Cerebellum (tissue), 4 donors: ENCODE measurements at places on chromosomes 2 and 18. TPM values are rescaled to one million over a fixed set of nuclear protein-coding genes. Genes with fewer than 3 reads are reported as not detected.

The PSTPIP2 gene
- total RNA-seq: 2.4 TPM

- no peak for DNase-seq
These were observed 30.4 kb upstream of the MYO3B start for GRCh38 chr2:170147576-170147975.

DNA sequence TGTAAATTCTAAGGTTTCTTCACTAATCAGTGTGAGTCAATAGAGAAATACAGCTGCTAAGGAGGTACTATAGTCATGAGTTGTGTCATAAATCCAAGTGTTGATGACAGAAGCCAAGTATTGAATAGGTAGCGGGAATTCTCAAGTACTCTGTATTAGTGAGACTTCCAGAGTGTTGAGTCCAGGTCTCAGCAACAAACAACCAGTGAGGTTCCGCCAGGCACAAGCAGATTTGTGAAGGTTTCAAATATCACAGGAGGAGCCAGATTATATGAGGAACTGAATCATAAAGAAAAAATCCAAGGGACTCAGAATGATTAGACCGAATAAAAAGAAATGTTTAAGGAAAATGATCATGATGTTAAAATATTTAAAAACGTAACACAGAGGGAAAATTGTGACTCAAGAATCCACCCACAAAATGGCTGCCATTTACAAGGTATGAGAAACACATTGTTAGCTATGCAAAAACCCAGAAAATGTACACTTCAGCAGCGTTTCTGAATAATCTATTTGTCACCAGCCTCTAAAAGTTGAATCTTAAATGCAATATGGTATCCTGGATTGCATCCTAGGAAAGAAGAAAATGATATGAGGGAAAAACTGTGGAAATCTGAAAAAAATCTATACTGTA, 27.3 kb upstream of the EVA1A start:
- DNase-seq: no peak

The CD207 gene
- total RNA-seq: not detected
